Neuronal stem cell (in vitro differentiated cells): ENCODE measurements at places on chromosomes 2 and 18.
A peak's percentile ranks its signal among the peaks of the same experiment; 100 is the strongest.

GRCh38 chr2:102950371-102950946, 188.6 kb downstream of the TMEM182 start:
- DNase-seq = no peak

- DNase-seq = no peak
Observed at GRCh38 chr2:171490577-171490976, 31.7 kb upstream of the CYBRD1 start.

- no peak for DNase-seq
Observed at GRCh38 chr18:59200787-59201186, 19.2 kb upstream of the GRP start.

DNA sequence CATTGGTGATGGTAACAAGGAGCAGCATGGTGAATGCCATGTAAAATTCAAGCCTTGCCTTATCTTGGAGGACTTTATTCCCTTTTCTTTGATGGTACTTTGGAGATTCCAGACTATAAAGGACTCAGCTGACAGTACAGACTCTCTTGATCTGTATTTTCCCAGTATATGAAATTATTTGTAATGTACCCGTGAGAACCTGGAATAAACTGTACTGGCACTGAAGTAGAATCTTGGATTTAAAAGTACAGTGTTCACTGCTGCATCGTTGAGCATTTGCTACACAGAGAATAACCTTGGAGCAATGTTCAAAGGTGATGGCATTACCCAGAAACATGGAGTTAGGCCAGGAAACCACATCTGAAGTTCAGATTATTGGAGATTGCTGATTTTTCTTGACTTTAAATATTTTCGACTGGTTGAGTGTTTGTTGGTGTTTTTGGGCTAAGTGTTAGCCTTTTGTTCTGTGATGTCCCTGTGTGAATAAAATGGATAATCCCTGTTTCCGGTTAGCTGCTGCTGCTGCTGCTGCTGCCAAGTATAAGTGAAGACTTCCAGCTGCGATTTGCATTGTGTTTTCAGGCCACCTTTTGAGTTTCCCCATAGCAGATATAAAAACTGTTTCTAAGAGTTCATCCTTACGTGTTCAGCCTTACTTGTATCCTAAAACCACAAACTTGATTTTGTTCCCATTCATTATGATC, 122.0 kb downstream of the SPTBN1 start:
- DNase-seq = no peak

DNA sequence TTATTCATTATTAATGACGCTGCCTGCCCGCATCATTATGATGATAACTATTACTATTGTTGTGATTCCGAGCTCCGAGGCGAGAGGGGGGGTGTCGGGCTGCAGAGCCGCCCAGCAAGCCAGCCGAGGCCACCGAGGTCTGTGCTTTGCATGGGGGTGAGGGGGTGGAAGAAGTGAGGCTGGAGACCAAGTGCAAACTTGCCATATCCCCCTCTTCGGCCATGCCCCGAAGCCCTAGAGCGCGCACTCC, 3.6 kb downstream of the BCL11A start:
- DNase-seq = no peak

DNA sequence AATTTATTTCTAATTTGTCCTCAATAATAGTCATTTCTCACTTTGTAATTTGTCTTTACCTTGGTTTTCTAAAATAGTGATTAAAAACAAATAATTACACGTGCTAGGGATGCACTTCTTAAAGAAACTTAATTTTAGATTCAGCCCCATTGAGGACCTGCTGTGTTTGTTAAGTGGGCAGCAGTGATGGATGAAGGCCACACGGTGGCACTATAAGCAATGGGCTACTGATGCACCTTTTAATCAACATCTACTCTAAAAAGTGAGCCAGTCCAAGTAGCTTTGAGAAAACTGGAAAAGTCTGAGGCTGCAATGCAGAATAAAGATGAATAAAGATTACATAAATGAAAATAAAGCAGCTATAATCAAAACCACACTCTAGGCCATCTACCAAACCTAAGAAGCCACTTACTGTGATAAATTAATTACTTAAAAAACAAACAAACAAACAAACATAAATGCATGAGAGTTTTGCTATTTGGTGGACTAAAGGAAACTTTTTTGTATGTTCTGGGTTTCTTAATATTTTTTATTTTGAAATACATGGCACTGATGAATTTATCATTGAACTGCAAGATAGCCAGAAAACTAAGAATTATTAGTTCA, 89.3 kb downstream of the PDE11A start:
- peak; percentile 35 for DNase-seq

DNA sequence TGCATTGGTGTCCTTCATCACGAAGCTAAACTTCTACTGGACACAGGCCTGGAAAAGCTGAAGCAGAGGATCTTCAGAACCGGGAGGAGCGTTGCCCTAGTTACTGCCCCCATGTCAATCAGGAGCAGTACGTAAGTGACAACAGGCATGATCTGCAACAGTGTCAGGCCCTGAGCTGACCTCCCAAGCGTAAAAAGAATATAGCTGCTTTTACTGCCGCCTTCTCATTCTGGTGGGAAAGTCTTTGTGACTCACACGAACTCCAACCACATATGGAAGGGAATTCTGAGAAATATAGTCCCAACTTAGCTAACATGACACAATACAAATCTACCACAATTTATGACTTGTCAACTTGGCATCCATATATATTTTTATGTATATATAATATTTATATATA, 1007.7 kb upstream of the CDH2 start:
- DNase-seq = no peak

- DNase-seq = no peak
Observed at GRCh38 chr2:25481381-25482300, 139.9 kb upstream of the DNMT3A start.

- DNase-seq = no peak
Observed at GRCh38 chr2:190746971-190747761, 98.3 kb downstream of the NAB1 start.

DNA sequence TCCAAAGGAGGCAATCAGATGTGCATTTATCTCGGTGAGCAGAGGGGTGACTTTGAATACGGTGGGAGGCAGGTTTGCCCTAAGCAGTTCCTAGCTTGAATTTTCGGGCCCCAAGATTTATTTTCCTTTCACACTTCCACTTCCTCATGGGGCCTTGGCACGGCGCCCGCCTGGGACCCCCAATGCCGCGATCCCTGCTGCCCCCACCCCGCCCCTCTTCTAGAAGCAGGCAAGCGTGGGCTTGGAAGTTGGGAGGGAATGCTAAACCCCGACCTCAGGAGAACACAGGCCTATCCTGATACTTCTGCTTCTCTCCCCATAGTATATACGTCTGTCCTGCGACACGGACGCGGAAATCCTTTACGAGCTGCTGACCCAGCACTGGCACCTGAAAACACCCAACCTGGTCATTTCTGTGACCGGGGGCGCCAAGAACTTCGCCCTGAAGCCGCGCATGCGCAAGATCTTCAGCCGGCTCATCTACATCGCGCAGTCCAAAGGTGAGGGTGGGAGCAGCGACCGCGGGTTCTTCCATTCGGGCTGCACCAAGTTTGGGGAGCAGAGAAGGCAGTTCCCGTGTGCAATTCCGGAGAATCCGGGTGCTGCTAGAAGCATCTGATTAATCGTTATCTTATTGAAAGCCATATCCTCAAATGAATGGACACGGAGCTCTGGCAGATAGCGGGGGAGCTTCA, 21.6 kb downstream of the TRPM8 start:
- DNase-seq = no peak

GRCh38 chr2:128280158-128280871, 38.4 kb downstream of the HS6ST1 start:
- no peak for DNase-seq

GRCh38 chr2:36664696-36665076, 31.8 kb upstream of the VIT start:
- no peak for DNase-seq

- no peak for DNase-seq
Observed at GRCh38 chr2:161206471-161207032, 46.3 kb downstream of the TANK start.

DNA sequence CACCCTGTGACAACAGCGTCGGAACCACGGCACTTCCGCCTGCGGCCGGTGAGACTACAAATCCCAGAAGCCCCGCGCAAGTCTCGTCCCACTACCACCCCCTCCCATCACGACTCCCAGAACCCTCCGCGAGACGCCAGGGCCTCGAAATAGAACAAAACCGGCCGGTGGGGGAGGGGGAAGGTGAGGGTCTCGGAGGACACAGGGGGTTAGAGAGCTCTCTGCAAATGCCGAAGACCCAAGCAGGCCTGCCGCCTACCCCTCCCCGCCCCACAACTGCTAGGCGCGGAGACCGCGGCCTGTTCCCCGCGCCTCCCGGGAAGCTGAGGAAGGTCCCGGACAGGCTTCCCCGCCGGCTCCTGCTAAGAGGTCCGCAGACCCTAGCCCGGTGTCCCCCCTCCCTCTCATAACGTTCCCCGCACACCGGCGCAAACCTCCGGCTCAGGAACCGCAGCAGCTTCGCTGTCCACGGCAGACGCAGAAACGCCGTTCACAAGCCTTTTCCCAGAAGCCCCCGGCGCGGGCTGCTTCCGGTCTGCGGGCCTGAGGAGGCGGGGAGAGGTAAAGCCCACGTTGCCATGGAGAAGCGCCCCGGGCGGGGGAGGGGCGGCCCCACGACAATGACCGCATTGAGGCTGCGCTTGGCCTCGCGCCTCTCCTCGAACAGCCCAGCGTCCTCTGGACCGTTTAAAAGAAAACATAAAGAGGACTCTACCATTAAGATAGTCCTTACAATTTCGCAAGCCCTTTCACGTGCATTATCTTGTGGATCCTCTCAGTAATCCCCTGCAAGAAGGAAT, at the start of gene ZNF24:
ZNF24 (minus strand) TSS at position 485 of the 800 bp plus-strand sequence. CDS start 3,770 bp downstream, outside the sequence.
- peak; percentile 85 for DNase-seq

DNA sequence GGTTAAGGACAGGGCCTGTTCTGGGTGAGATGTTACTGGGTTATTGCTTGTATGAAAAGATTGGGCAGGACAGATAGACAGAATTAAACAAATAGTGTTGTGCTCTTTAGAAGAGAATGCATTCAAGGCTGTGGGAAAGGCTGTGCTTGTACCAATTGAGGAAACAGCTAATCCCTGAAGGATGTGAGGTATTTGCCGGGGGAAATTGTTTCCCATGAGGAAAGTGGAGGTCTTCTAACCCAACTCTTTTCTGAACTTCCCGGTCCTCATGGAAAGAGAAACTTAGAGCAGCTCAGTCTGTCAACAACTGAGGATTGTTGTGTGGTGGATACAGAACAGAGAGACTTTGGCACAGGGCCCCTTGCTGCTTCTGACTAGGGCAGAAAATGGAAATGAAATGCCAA, 9.5 kb downstream of the SLC1A4 start:
- DNase-seq = no peak

GRCh38 chr2:3100386-3100785, 277.2 kb downstream of the EIPR1 start:
- DNase-seq = no peak

- DNase-seq = no peak
Observed at GRCh38 chr2:190863946-190864345, 16.7 kb upstream of the GLS start.

- no peak for DNase-seq
Observed at GRCh38 chr2:127027715-127028114, 79.2 kb downstream of the BIN1 start.

DNA sequence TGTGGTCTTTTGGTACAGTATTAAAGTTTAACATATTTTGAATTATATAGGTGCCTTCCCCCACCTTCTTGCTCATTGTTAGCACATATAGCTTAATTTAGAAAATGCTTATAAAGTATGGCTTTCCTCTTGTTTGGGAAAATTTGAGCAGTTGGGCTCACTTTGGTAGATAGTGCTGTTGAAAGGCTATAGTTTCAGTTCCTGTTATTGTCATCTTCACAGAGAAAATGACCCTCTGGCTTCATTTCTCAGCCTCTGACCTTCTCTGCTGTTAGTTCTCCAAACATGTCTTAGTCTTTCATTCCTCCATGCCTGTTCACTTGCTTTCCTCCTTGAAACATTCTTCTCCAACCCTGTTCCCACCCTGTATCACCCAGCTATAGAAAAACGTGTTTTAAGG, 200.6 kb downstream of the WDR7 start:
- DNase-seq = no peak

GRCh38 chr2:229407170-229407569, 136.1 kb upstream of the PID1 start:
- DNase-seq = no peak

DNA sequence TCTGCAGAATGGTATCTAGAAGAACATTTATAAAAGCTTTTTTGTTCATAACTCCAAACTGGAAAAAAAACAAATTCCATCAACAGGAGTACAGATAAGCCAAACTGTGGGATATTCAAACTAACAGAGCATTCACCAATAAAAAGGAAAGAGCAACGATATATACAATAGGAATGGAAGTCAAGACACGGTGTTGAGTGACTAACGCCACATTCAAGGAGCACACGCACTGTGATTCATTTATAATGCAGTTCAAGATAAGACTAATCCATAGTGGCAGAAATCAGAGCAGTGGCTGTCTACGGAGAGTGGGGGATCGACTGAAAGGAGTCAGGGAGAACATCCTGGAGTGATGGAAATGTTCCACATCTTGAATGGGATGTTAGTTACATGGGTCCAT, 70.7 kb downstream of the CABYR start:
- DNase-seq = no peak

- DNase-seq = no peak
Observed at GRCh38 chr2:147161746-147162145, 683.1 kb upstream of the ACVR2A start.

GRCh38 chr2:219514196-219514761, at the start of gene ASIC4:
Gene ASIC4 (plus strand): TSS chr2:219514482. CDS start chr2:219514725, 243 bp downstream.
- DNase-seq = no peak

- DNase-seq = no peak
Observed at GRCh38 chr2:115763601-115764000, 1321.2 kb downstream of the DPP10 start.

DNA sequence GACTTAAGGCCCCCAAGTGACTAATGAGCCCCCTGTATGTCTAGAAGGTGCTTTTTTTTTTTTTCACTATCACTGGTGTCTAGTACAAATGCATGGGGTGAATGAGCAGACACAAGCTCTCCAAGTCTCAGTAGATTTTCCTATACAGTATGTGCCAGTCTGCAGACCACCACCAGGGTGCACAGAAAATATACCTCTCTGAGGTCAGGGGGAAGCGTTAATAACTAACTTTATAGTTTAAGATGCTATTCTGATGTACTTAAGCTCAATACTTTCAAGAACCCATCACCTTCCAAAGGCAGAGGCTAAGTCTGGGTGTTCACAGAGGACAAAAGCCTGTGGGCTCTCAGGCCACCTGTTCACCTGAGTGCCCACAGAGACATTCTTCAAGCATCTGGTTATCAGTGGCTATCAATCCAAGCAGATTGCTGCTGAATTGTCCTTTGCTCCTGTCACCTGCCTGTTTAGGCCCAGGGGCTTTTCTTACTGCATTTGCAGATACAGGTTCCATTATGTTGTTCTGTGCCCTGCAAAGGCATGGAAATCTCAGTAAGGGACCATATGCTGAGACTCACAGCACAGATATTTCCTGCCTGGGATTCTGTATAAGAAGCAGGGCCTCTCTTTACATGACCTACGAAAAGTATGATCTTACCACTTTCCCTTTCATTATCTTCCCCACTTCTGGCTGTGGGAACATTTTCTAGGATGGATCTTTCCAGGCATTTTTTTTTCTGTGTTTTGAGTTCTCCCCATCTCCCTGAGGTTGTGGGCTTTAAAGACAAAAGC, 534.6 kb downstream of the TNS1 start:
- no peak for DNase-seq
